Thyroid gland (tissue), 4 donors: ENCODE measurements at places on chromosomes 16 and 17.

- no peaks in the 10 kb centered on the region for H3K36me3 ChIP-seq
- no peaks in the 10 kb centered on the region for H3K27me3 ChIP-seq
- H3K4me3 ChIP-seq = no peak overlapping the region
- no peak overlapping the region for H3K27ac ChIP-seq
- DNase-seq = no peak
Observed at GRCh38 chr17:68468788-68469187, 11.5 kb upstream of the WIPI1 start.

DNA sequence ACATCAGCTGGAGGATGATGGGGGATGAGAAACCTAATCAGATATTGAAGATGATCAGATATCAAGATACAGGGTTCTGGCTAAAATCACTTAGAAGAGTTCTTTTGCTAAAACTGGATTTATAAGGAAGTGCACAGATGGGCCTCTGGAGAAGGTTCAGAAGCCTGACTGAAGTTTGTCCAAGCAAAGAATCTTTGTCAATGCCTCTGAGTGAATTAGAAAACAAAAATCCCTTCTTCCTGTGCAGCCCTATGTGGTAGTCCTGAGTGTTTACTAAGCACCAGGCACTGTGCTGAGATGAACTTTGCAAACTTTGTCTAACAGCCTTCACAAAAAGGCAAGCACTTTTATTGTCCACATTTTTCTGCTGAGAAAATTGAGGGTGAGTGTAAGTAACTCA lies 11.4 kb upstream of the CENPV start:
- no peak overlapping the region for H3K4me3 ChIP-seq
- no peak for DNase-seq
- H3K4me1 ChIP-seq = peaks cover 9% of the 10 kb centered on the region
- H3K36me3 ChIP-seq = no peaks in the 10 kb centered on the region

DNA sequence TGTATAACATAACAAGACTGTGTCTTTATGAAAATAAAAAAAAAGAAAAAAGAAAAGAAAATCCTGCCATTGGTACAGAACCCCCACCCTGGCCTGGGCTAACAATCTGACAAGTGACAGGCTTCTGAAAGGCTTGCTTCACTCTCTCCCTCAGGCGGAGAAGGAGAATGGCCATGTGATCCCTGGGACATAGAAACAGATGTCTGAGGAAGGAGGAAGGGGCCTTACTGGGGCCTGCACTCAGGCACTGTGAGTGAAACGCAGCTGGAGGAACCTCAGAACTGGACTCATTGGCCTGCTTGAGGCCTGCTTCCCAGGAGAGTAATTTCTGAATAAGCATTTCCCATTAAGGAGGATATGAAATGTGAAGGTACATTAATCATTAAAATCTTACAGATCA lies 17.5 kb downstream of the MAP3K14 start:
- DNase-seq = no peak
- H3K27me3 ChIP-seq = no peaks in the 10 kb centered on the region
- peaks cover 52% of the 10 kb centered on the region for H3K4me1 ChIP-seq

GRCh38 chr16:86300746-86301481 lies 209.4 kb upstream of the FOXF1 start:
- no peak overlapping the region for H3K4me3 ChIP-seq
- H3K4me1 ChIP-seq = no peaks in the 10 kb centered on the region
- no peak for DNase-seq
- H3K27me3 ChIP-seq = no peaks in the 10 kb centered on the region
- no peaks in the 10 kb centered on the region for H3K36me3 ChIP-seq

DNA sequence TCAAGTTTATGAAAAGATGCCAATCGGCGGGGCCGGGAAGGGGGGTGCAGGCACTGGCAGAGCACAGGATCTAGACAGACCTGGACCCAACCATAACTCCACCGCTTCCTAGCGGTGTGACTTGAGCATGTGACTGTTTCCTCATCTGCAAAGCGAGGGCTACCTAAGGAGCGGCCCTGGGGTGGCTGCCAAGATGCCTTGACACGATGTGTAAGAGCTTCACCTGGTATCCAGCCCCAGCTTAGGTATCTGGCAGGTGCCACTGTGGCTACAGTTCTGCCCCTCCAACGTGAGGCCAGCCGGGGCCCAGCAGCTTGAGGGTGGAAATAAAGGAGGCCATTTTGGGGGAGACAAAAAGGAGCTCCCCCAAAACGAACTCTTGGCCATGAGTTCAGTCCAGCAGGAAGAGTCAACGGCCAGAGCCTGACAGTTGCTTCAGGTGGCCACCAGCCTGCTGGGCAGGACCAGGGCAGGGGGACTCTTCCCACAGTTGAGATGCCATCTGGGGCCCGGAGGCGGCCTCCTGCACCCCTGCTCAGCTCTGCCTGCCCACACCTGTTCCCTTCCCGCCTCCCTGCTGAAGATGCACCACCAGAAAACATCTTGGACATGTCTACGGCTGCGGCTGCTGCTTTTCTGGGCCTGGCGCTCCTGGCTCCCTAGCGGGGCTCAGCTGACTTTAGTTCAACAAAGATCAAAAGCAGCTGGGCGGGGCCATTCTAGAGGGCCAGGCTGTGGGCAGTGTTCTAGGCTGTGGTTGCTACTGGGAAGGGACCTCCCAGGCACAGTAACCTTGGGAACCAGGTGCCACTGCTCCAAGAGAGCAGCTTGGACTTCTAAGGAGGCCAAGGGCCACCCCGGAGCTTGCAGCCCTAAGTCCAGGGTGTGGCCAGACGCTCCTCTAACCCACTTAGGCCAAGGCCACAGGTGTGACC lies 3.4 kb upstream of the MTSS2 start:
- H3K27me3 ChIP-seq = no peaks in the 10 kb centered on the region
- H3K4me1 ChIP-seq = peaks cover 86% of the 10 kb centered on the region
- no peak overlapping the region for H3K4me3 ChIP-seq
- no peak overlapping the region for H3K27ac ChIP-seq

DNA sequence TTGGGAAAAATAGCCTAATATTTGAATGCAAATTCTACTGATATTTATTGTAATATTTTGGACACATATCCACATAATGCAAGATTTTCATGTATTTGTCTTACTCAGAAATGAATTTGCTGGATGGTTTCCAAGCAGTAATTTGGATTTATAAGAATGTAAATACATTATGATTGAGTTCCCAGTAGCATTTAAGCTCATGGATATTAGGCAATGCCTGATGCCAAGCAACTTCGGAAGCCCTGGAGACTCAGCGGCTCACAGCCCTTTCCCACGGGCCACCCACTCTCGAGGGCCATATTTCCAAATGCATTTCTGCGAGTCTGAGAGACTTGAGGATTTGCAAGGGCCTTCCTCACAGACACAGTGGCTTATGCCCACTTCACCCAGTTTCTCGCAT lies 62.1 kb upstream of the MYOCD start:
- H3K27ac ChIP-seq = no peak overlapping the region
- no peaks in the 10 kb centered on the region for H3K27me3 ChIP-seq
- DNase-seq = no peak
- no peak overlapping the region for H3K4me3 ChIP-seq
- no peaks in the 10 kb centered on the region for H3K36me3 ChIP-seq
- no peaks in the 10 kb centered on the region for H3K4me1 ChIP-seq

DNA sequence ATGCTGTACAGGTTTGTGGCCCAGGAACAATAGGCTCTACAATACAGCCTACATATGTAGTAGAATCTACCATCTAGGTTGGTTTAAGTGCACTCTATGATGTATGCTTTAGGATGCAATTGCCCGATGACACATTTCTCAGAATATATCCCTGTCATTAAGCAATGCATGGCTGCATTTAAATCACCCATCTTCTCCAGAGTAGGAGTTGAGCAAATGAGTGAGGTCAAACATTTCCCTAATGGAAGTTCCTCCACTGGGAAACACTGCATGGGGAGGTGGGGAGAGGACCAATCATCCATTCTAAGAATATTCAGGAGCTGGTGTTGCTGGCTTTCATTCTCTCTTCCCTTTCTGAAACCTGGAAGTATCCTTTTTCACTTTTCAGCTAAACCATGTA lies 2.0 kb upstream of the PCTP start:
- no peak for DNase-seq
- H3K36me3 ChIP-seq = no peaks in the 10 kb centered on the region
- no peak overlapping the region for H3K4me3 ChIP-seq
- H3K27me3 ChIP-seq = no peaks in the 10 kb centered on the region
- peaks cover 7% of the 10 kb centered on the region for H3K4me1 ChIP-seq

DNA sequence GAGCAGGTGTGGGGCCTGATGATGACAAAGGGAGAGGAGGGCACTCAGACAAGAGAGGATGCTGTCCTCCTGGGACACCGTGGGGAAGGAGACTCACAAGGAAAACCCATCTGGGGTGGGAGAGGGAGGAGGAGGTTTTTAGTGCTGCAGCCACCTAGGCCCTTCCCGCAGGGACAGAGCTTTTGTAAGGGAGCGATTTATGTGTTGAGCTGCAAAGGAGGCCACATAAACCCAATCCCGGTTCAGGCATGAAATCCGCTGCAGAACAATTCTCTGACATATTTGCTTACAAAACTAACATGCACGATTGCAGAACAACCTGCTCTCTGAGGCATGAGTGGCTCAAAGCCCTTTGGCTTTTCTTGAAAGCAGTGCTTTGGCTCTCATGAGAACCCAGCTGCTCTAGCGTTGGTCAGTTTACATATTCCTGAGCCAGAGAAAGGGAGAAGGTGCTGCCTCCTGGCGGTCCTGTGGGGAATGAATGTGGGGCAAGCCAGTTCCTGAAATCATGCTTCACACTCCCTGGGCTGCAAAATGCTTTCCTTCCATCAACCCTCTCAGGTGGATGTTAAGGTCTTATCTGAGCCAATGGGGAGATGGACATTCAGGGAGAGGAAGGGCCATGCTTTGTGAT lies 122.4 kb upstream of the NLRP1 start:
- H3K4me3 ChIP-seq = no peak overlapping the region
- no peaks in the 10 kb centered on the region for H3K4me1 ChIP-seq
- DNase-seq = peak; percentile 43
- no peaks in the 10 kb centered on the region for H3K27me3 ChIP-seq
- no peak overlapping the region for H3K27ac ChIP-seq

GRCh38 chr16:84341528-84342295 lies 26.6 kb upstream of the ATP2C2 start:
- DNase-seq = no peak
- H3K4me1 ChIP-seq = no peaks in the 10 kb centered on the region
- no peak overlapping the region for H3K4me3 ChIP-seq
- no peaks in the 10 kb centered on the region for H3K27me3 ChIP-seq
- H3K27ac ChIP-seq = no peak overlapping the region

DNA sequence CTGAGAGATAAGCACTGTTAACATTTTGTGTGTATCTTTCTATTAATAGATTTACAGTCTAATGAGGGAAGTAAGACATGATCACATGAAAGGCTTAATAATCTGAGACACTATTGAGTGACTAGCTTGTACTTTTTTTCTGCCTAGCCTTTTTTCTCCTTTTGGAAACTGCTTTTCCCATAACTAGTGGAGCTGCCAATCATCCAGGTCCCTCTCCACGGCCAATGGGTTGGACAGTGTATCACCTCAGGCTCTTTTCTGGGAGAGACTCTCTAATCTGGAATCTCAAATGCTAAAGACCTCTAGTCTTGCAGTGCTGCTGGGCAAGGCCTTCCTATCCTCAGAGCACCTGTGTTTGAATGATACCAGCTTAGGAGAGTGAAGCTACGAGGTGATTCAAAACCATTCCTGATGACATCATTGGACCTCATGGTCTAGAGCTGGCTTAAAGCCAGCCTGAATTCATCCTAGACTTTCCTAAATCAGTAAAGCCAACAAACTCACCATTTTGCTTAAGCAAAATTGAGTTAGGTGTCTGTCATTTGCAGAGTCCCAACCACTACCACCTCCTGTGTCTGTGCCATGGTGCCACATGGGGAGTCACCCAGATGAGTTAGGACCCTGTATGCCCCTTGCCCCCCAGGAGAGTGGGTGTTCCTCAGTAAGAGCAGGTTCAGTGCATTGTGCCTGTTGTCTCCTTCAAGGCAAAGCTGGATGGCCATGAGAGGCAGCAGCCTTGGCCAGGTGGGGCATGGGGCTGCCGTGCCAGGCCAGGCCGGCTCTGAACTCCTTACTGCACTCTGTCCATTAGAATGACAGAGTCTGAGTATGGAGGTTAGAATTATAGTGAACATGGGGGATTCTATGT lies 62.9 kb downstream of the SPECC1 start:
- no peaks in the 10 kb centered on the region for H3K27me3 ChIP-seq
- H3K27ac ChIP-seq = no peak overlapping the region
- H3K36me3 ChIP-seq = no peaks in the 10 kb centered on the region
- H3K4me3 ChIP-seq = no peak overlapping the region
- no peak for DNase-seq

DNA sequence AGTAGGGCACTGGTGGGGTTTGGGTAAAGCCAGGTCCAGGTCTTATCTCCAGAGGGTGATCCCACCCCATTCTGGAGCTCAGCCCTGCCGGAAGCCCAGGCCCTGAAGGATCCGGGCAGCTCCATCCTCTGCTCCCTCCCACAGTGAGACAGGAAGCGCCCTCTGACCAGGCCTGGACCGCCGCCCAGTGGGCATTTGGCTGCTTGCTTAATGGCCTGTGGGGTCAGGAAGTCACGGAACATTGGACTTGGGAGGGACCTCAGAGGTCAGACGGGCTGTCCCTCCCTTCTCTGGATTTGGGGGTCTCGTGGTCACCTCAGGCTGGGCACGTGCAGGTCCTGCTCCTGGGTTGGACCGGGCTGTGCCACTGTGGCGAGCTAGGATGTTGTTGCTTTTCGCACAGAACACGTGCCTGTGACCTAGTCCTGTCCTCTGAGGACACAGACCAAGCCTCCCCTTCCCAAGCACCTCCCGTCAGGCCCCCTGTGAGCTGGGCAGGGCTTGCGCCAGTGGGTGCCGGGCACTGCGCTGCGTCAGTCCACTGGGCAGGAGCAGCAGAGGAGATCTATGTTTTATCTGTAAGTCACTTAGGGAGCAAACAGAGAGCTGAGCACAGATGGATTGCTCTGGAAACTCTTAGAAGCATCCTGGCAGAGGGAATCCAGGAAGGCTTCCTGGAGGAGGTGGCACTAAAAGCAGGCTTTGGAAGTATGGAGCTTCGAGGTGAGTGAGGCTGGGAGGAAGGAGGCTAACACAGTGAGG lies 49.4 kb upstream of the GSE1 start:
- H3K36me3 ChIP-seq = no peaks in the 10 kb centered on the region
- peaks cover 50% of the 10 kb centered on the region for H3K4me1 ChIP-seq
- H3K27me3 ChIP-seq = no peaks in the 10 kb centered on the region
- H3K27ac ChIP-seq = peak overlapping the region; percentile 95
- no peak overlapping the region for H3K4me3 ChIP-seq

- no peak overlapping the region for H3K4me3 ChIP-seq
- H3K27ac ChIP-seq = no peak overlapping the region
- H3K27me3 ChIP-seq = no peaks in the 10 kb centered on the region
Observed at GRCh38 chr17:48491527-48492273, 39.1 kb downstream of the HOXB1 start.
